NB4 (cell line): ENCODE measurements at places on chromosomes 11 and 22.
A peak's percentile ranks its signal among the peaks of the same experiment; 100 is the strongest.

DNA sequence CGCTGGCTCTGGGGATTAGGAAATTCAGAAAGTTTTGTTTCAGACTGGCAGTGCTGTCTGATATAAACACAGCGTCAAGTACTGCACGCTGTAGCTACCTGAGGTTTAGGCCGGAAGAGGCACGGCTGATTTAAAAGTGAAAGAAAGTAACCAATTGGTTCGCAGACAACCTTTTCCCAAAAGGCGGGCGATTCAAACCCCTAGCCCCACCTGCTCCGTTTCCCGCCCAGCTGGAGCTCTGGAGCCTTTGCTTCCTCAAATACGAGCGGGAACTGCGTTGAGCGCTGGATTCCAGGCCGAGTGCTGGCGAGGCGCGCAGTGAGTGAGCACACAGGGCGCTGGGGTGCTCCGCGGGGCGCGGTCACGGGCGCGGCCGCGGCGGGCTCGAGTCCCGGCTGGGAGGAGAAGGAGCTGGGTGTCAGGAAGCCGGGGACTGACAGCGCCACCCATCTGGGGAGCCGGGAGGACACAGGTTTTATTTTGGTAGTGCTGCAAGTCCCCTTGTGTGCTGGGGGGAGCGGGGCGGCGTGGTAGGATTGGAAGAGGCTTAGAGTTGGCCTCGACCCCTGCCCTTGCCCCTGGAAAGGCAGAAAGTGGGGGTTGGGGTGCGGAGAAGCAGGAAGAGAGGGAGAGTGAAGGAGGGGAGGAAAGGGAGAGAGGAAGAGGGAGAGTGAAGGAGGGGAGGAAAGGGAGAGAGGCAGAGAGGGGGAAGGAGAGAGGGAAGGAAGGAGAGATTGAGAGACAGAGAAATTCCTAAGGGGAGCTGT lies 2.1 kb downstream of the FAM111A start:
- peak; percentile 94 for DNase-seq

GRCh38 chr11:115338476-115338875 lies 165.7 kb downstream of the CADM1 start:
- DNase-seq = no peak

- DNase-seq = peak; percentile 41
Observed at GRCh38 chr11:122656631-122657101, 1.1 kb downstream of the UBASH3B start.

DNA sequence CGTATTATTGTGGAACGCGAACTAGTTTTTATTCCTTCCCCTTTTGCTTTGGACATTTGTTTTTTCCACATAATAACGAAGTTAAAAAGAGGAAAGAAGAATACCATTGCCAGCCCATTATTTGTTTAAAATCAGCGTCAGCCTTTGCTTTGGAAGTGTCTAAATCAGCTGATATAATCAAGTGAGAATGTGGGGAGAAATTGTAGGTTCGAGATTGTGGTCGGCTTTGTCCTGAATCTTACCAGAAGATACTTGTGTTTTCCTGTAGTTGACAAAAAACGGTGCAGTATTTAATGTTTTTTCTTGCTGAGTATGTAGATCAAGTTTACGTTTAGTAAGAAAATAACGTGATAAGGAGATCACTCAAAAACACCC lies 935 bp downstream of the ZNF143 start:
- DNase-seq = peak; percentile 26

GRCh38 chr11:62267576-62267975 lies 2.4 kb upstream of the SCGB2A2 start:
- DNase-seq = no peak

GRCh38 chr11:78420796-78421209 lies 3.2 kb upstream of the GAB2 start:
- peak; percentile 81 for DNase-seq

DNA sequence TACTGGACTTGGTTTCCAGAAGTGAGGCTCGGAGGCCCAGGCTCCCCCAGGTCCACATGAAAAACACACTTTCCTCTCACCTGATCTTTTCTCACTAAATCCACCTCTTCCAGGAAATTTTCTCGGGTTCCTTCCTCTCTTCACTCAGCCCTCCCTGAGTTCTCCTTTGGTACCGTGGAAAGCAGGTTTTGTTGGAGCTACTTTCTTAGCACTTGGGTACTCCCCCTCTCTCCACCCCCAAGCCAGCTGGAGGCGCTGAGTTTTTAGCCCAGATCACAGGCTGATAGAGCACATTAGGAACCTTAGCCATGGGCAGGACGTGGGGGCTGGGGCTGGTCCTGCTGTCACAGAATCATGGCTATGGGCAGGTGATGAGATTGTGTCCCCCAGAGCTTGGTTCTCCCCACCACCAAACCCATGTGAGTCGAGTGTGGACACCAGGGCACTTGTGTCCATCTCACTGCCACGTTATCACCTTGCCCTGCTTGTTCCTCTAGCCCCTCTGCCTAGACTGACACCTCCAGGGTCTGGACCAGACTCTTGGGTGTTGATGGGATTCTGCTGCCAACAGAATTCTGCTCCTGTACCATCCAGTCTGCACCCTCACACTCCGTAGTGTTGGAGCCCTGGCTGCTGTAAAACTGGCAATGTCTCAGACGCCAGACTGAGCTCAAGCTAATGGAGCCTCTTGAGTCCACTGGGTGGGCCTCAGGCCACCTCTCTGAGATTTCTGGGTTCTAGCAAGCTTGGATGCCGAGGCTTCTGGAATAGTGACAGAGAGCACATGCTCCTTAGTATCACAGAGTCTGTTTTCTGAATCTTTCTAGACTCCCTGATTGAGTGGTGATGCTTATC lies 74.9 kb upstream of the NARS2 start:
- no peak for DNase-seq

DNA sequence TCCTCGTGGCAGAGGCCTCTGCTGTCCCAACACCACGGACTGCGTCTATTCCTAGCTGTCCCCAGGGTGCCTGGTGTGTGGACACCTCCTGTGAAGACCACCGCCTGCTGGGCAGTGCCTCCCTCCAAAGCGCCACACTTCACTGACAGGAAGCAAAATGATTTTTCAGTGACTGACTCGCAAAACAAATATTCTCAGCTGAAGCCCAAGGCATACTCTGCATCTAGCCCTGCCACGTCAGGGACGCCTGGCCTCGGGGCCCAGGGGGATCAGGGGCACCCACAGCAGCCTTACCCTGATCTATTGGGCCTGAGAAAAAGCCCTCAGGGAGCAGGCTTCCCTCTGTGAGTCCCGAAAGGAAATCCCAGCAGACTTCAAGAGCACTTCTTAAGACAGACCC lies 2.2 kb downstream of the BRD1 start:
- DNase-seq = peak; percentile 51

DNA sequence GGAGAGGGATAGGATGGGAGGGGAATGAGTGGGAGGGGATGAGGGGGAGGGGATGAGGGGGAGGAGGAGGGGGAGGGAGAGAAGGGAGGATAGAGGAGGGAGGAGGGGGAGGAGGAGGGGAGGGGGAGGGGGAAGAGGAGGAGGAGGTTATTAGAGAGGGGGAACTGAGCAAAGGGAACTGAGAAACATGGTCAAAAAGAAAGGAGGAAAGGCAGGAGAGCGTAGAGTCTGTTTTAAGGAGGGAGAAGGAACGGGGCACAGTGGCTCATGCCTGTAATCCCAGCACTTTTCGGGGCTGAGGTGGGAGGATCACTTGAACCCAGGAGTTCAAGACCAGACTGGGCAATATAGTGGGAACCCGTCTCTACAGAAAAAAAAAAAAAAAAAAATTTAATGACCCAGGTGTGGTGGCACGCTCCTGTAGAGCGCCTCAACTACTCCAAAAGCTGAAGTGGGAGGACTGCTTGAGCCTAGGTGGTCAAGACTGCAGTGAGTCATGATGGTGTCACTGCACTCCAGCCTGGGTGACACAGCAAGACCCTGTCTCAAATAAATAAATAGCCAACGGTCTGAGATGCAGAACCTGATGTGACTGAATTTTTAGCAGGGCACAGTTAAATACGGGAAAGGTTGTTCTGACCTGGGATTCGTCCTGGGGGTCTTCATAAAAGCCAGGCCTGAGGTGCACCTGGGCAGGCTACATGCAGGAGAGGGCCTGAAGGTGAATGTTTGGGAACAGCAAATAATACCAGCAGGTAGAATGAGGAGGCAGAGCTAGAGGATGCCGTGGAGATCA lies 4.0 kb downstream of the B3GNT6 start:
- DNase-seq = peak; percentile 68

- DNase-seq = no peak
Observed at GRCh38 chr11:121929581-121929980, 186.4 kb downstream of the BLID start.

GRCh38 chr11:70169632-70170031 lies 33.5 kb upstream of the FADD start:
- DNase-seq = no peak

DNA sequence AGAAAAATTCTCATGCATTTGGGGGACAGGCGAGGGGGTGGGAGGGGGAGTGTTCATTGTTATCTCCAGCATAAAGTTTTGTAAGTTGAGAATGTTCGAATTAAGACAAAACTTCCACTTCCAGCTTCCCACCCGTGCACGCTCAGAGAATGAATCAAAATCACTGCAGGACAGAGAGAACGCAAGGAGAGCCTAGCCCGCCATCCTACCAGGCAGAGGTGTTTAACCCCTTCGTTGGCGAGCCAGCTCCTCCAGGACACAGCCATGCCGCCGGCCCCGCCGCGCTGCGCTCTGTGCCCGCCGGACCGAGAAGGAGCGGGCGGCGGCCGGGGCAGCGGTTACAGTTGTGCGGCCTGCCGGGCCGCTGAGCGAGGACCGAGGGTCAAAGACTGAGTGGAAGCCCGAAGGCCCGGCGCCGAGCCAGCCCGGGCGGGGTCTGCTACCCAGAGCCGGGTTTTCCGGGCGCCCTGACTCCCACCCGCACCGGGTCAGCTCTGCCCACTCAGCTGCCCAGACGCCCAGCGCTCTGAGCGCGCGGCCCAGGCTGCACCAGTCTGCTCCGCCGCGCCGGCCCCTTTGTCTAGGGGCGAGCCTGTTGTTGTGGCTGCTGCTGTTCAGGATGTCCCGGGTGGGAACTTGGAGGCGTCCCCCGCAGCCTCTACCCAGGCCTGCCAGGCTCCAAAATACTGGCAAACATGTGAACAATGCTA lies at the start of gene NOX4:
Gene NOX4 (minus strand): TSS at position 395 of the 710 bp plus-strand sequence. CDS start 129 bp downstream, at position 266.
- DNase-seq = no peak

- DNase-seq = peak; percentile 74
Observed at GRCh38 chr11:45930031-45930794, 7.8 kb downstream of the LARGE2 start.

DNA sequence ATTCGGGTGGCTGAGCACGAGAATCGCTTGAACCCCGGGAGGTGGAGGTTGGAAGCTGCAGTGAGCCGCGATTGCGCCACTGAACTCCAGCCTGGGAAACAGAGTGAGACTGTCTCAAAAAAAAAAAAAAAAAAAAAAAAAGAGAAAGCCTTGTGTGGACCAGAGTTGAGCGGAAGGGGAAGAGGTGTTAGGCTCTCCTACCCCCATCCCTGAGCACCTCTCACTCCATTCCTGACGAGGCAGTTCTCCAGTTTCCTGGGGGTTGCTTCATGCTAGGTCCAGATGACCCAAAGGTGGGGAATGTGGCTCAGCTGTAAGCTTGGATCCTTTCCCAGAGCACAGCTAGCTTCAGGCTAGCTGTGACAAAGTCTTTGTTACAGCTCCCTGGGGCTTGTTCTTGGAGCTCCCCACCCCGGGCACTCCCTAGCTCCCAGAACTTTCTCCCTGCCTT lies 8.8 kb upstream of the DNAL4 start:
- no peak for DNase-seq

GRCh38 chr11:126233391-126233790 lies 21.8 kb downstream of the FAM118B start:
- DNase-seq = no peak

- DNase-seq = no peak
Observed at GRCh38 chr22:38074181-38075104, 9.5 kb downstream of the SLC16A8 start.

- no peak for DNase-seq
Observed at GRCh38 chr11:115500547-115501501, 3.4 kb downstream of the CADM1 start.

GRCh38 chr22:25672289-25673084 lies 69.5 kb upstream of the MYO18B start:
- no peak for DNase-seq

- DNase-seq = no peak
Observed at GRCh38 chr11:130560000-130560780, 111.7 kb downstream of the ADAMTS15 start.

DNA sequence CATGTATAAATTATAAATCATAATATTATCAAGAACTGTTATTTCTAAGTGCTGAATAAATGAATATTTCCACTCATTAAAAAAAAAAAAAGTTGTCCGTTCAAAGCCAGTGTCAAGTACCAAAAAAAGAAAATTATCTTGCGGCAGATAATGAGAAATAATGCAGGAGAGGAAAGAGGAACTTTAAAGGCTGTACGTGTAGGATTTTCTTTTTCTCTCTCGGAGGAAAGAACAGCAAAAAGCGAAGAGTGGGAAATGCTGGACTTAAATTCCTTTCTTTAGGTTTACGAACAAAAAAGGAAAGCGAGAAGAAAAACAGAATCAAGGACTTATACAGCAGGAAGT lies 999 bp upstream of the CCDC83 start:
- no peak for DNase-seq

GRCh38 chr11:6746086-6746618 lies 25.6 kb downstream of the OR2AG2 start:
- no peak for DNase-seq

GRCh38 chr22:44535362-44536095 lies 37.5 kb upstream of the RTL6 start:
- no peak for DNase-seq

DNA sequence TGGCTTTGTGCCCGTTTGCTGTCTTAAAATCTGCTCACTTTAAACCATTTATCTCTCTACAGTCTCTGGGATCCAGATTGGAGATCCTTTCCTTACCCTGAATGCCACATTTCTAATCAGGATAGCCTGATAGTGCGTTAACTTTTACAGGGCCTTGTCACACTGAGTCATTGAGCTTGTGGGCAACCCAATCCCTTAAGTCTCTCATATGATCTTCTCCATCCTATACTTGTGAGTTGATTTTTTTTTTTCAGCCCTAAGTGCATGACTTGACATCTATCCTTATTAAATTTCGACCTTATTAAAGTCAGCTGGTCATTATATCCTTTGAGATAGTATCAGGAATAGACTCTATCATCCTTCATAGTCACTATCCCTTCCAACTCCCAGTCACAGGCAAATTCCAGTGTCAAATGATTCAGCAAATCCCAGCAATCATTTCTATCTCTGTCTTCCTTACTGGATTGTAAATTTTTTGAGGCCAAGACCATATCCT lies 57.7 kb downstream of the TEAD1 start:
- DNase-seq = no peak

DNA sequence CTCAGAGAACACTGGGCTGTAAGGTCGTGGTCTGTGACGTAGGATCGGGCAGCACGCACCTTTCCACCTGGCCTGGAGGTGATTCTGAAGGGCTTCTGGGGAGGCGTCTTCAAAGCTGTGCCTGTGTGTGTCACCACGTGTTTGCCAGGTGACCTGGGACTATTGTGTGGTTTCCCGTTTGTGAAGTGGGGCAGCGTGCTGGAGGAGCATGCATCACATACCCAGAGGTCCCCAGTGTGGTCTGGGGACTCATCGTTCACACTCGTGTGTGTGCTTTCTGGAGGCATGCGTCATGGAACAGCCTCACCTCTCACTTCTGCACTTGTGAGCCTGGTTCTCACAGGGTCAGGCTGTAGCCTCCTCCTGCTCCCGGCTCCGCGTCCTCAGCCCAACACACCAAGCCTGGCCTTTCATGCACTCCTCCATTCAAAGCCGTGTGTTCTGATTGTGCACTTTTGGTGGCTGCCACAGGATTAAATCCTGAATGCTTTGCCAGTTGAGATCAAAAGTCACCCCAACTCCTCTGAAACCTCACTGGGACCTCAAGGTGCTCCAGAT lies 106.3 kb downstream of the KCNQ1OT1 start:
- DNase-seq = no peak

- DNase-seq = no peak
Observed at GRCh38 chr22:41561788-41562187, 978 bp downstream of the CSDC2 start.
